ENCODE measurements at places on chromosomes 6 and 20.

- no peak for DNase-seq
Measured at GRCh38 chr6:161961796-161962195, 687.9 kb upstream of the AGPAT4 start.

GRCh38 chr6:169939554-169940164 lies 188.2 kb downstream of the ERMARD start:
- DNase-seq = no peak

DNA sequence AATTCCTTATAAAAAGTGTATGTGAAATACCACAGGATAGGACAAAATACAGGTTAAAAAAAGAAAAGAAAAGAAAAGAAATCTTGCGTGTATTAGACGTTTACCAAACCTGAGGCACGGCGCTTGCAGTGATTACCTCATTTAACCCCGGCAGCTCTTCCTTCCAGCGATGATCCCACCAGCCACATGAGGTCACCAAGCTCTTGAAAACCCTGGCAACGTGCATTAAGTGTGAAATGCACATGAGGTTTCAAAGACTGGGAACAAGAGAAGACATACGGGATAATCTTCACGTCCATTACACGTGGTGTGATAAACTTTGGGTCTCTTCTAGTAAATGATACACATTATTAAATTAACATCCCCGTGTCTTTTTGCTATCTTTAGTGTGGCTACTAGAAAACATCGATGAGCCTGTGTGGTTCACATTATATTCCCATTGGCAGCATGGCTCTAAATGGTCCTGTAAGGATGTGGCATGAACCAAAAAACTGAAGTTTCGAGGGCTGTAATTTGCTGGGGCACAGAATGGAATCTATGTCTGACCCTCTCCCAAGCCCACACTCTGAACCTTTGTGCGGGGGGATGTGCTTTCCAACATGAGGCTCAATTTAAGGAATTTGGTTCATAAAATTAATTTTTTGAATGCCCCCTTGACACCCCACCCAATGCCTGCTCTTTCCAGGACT lies 59.2 kb upstream of the THBS2 start:
- DNase-seq = no peak

DNA sequence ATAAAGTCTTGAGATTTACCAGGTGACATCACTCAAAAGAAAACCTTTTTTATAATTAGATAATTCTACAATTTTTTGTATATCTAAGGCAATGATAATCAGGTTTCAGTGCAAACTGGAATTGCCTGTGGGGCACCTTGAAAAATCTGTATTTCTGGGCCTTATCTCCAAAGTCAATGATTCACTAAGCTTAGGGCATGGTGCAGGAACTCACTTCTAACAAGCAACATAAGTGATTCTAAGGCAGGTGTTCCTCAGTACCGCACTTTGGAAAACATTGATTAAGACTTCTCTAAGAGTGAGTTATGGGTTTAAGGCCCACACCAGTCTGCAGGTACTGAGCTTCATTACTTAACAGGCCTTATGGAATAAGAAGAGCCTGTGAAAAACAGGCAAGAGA lies 115.3 kb downstream of the COL12A1 start:
- no peak for DNase-seq

GRCh38 chr6:42221546-42221945 lies 3.9 kb upstream of the MRPS10 start:
- DNase-seq = no peak

DNA sequence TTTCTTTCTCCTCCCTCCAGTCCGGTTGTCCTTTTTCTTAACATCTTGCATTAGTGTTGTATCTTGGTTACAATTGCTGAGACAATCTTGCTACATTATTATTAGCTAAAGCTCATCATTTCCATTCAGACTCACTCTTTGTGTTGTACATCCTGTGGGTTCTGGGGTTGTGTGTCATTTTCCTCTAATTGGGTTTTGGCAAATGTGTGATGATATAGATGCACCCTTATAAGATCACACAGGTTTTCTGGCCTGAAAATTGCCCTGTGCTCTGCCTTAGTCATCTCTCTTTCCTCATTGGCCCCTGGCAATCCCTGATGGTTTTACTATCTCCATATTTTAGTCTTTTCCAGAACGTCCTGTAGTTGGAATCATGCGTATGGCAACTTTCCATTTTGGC lies 60.1 kb downstream of the PPP1R14C start:
- DNase-seq = no peak

GRCh38 chr6:115634131-115634530 lies 426.6 kb downstream of the FRK start:
- no peak for DNase-seq

DNA sequence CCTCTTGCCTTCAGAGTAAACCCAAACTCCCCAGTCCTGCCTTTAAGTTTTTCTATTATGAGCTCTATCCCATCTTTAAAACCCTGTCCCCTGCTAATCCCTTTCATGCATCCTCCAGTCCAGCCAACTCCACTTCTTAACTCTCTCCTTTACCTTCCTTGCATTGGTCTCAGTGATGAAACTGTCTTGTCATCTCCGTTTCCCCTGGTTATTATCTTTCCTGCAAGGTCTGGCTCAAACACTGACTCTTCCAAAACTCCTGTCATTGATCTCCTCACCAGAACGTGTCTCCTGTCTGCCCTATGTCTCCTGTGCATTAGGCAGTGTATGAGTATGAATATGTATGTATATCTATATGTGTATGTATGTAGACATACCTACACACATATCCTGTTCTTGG lies 11.8 kb upstream of the FNDC1 start:
- no peak for DNase-seq

DNA sequence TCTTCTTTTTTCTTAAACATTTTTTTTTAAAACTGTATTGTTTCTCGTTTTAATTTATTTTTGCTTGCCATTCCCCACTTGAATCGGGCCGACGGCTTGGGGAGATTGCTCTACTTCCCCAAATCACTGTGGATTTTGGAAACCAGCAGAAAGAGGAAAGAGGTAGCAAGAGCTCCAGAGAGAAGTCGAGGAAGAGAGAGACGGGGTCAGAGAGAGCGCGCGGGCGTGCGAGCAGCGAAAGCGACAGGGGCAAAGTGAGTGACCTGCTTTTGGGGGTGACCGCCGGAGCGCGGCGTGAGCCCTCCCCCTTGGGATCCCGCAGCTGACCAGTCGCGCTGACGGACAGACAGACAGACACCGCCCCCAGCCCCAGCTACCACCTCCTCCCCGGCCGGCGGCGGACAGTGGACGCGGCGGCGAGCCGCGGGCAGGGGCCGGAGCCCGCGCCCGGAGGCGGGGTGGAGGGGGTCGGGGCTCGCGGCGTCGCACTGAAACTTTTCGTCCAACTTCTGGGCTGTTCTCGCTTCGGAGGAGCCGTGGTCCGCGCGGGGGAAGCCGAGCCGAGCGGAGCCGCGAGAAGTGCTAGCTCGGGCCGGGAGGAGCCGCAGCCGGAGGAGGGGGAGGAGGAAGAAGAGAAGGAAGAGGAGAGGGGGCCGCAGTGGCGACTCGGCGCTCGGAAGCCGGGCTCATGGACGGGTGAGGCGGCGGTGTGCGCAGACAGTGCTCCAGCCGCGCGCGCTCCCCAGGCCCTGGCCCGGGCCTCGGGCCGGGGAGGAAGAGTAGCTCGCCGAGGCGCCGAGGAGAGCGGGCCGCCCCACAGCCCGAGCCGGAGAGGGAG lies 580 bp downstream of the VEGFA start:
- peak; percentile 39 for DNase-seq

- no peak for DNase-seq
Measured at GRCh38 chr6:7479801-7480266, 61.6 kb upstream of the DSP start.

DNA sequence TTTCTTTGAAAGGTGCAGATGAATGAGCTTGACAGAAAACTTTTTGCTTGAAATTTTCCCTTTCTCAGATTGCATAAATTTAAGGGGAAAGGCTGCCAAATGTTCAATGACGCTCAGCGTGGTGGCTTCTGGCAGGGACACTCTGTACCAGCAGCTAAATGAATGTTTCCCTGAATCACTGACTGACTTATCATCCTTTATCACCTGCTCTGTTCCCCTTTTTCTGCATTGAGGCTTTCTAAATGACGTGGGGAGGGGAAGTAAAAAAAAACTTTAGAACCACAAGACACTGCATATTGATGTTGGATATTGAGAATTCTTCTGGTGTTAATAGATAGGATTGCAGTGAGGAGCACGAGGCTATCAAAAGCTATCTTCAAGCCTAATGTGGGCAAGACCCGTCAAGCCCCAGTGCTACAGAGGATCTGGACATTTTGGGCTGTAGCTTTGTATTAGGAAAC lies 46.9 kb upstream of the ENPP5 start:
- no peak for DNase-seq

DNA sequence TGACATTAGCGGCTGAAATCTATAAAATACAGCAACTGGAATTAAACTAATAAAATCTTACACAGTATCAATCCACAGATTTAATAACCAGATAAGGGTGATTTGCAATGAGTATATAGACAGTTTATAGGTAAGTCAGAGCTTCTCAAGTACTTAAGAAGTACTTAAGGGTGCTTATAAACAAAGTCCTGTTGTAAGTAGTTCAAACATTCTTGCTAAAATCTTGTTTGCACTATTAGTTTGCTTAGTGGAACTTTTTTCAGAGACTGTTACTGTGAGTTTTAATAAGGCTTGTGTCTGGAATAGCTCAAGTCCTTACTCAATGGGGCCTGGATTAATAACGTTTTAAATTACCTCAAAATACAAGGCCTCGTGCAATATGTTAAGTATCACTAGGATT lies 240.5 kb downstream of the GMDS start:
- DNase-seq = no peak

DNA sequence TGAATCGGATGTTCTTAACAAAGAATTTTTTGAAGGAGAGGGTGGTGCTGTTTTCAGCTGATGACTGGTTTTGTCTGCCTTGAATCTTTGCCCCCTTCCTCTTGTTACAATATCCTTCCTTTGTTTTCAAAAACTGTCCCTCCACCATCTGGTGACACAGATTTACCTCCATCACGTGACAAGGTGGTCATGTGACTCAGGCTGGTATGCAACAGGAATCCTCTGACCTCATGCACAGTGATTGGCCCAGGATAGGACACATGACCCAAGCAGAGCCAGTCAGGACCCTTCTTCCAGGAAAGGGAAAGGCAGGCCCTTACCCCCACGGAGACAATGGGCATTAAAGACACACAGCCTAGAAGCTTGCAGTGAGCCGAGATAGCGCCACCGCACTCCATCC lies 84.7 kb upstream of the MC3R start:
- no peak for DNase-seq

GRCh38 chr6:148932731-148933130 lies 185.9 kb downstream of the UST start:
- no peak for DNase-seq

DNA sequence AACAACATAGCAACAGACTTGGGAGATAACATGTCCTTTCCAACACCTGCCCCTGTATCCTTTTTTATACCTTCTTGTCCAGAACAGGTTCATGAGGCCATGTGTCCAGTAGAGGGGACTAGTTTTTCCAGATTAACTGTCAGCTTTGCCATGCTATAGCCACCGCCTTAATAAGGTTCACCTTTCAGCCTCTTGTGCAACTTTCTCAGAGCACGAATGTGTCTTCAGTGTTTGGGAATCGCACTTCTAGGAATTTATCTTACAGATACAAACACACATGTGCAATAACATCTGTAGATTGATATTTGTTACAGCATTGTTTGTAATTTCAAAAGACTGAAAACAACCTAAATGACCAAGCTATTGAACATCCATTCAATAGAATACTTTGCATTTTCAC lies 21.4 kb downstream of the NCR2 start:
- DNase-seq = no peak

DNA sequence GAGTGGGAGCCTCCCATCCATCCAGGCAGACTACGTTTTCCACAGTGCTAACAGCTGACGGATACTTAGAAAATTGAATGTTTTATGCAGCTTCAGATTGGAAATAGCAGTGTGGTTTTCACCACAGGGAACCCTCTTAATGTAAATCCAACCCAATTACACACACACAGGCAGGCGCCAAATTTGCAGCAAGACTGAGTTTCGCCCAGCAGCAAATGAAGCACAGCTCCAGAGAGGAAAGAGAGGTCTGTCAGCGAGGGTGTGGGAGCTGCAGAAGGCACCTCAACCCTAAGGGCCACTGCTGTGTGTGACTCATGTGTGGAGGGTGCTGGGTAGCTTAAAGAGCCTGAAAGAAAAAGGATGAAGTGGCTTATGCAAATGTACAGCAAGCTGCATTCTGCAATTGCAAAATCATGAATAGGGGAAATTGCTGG lies 365.7 kb downstream of the MAFB start:
- no peak for DNase-seq

GRCh38 chr6:35050757-35051330 lies 90.3 kb downstream of the TCP11 start:
- no peak for DNase-seq

GRCh38 chr6:85436939-85437495 lies 12.9 kb upstream of the NT5E start:
- no peak for DNase-seq

DNA sequence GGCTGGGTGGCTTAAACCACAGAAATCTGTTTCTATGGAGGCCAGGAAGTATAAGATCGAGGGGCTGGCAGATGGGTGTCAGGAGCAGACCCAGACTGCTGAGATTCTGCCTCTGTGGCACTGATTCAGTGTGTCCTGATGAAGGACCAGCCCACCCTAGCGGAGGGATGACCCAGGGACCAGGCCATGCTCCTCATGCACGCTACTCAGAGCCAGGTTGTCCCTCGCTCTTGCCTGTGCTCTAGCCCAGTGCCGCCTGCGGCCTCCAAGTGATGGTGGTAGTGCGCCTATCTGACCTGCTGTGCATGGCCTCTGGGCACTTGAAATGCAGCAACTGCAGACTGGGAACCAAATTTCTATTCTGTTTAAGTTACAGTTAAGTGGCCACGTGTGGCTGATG lies 13.1 kb upstream of the APMAP start:
- DNase-seq = no peak

- no peak for DNase-seq
Measured at GRCh38 chr20:22567944-22568871, 16.2 kb downstream of the FOXA2 start.

DNA sequence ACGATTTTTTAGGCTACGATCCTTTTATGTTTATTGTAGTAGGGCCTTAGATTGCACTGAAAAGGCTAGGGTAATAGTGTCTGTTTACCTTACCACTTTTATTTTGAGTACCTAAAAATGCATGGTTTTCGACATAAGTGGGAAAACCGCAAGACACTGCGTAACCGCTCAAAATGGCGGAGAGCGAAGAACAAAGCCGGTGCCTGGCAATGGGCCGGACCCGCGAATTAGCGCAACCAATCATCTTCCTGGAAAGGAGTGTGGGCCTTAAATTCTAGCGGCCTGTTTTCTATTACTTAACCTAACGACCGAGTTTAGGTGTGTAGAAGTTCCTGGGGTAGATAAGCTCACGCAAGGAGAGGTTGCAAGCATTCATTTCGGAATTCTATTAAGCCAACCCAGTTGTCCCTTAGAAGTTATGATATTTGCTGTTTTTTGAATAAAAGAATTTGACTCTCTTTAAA lies 118.0 kb downstream of the HFE start:
- peak; percentile 63 for DNase-seq

DNA sequence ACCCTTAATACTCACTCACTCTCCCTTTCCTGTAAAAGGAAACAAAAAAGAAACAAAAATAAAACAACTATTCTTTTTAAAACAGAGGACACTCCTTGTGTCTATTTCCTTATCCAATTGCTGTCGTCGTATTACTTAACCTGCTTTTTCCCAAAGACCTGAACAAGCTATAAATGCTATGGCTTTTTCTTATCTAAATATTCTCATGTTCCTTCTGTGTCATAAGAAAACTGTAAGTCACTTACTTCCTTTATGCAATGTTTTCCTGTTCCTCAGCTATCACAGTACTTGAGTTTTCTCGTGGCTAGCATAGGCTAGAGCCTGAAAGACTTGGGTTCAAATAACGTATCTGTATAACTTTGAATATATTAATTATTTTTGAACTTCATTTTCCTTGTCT lies 99.2 kb downstream of the IRAK1BP1 start:
- DNase-seq = no peak

Data from stimulated activated CD4-positive, alpha-beta T cell treated with anti-CD3 and anti-CD28 coated beads, Interleukin-12 subunit alpha, Interleukin-12 subunit beta, amount 100 ng/mL, for 4 hours (primary cell).